ENCODE measurements at places on chromosomes 5 and 9.

DNA sequence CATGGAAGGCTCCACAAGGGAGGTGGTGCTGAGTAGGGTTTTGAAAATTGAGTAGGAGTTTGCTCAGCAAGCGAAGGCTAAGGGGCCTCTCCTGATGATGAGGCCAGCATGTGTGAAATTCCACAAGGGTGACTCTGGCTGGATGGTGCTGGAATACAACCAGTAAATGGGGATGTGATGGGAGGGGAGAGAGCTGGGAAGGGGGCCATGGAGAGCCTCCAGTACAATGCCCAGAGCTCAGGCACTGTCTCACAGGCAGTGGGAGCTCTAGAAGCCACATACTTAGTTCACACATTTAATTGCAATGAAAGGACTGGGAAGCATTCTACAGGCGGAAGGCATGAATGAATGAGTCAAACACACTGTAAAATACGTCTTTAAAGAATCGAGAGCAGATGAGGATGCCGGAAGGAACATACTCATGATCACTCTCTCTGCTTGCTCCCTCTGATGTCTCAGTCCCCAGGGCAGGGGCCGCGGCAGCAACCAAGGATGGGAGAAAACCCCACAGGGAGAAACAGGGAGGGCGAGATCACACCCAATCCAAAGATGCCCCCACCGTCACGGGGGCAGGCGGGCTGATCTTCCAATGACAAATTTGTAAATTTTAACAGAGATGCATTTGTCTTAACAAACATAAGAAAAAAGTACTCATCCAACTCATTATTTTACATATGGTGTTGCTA lies 261.0 kb downstream of the NSG2 start:
- no peak for DNase-seq

GRCh38 chr9:90803860-90804593 lies 2.4 kb downstream of the SYK start:
- no peak for DNase-seq

DNA sequence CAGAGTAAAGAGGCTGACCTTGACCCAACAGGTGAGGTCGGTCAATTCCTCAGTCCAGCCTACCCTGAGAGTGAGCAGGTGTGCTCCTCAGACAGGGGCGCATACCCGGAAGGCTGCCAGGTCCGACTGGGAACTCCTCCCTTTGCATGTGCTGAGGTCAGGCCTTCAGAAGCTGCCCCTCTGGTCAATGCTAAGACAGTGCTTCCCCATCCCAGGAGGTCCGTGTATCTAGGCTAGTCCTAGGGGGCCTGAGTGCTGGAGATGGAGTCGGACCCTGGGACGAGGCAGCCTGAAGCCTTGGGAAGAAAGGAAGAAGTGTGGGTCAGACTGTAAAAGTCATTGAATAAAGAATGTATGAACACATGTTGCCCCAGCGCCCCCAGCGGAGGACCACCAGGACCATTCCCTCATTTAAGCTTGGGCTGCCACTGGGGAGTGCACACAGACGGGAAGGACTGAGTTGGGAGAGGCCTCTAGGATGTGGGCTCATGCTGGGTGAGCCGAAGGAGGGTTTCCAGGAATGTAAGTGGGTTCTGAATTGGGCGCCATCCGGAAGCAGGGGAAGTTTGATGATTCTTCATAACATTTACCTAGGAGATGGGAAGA lies 41.0 kb upstream of the GFPT2 start:
- DNase-seq = no peak

GRCh38 chr5:59065554-59065953 lies 482.7 kb downstream of the RAB3C start:
- no peak for DNase-seq

DNA sequence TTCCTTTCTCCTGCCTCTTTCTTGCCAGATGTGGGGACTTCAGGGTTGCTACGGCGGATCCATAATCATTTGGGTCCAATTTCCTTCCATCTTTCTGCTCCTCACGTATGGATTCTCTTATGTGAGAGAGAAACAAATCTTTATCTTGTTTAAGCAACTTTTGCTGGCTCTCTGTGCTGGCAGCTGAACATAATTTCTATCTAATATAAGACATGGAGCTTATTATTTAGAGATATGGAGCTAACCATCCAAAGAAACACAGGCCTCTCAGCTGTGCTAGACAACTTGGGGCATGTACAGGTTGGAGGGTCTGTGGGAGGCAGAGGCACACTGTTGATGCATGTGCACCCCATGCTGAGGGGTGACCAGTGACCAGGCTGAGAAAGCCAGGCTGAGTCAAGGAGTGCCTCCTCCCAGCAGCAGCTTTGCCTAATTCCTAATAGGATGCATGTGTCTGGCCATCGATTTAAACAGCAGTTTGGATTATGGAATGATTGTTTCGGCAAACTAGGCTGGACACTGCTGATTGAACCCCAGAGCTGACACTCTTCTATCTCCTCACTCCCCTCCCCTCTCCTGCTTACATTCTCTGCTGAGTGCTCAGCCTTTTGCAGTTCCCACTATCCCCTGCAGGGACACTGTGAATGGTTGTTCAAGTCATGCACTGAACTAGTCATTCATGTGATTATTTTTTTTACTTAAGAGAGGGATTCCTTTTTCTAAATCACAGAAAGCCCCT lies 195.8 kb downstream of the ERCC6L2 start:
- DNase-seq = no peak

GRCh38 chr9:86529496-86530275 lies 175.5 kb upstream of the TUT7 start:
- no peak for DNase-seq

DNA sequence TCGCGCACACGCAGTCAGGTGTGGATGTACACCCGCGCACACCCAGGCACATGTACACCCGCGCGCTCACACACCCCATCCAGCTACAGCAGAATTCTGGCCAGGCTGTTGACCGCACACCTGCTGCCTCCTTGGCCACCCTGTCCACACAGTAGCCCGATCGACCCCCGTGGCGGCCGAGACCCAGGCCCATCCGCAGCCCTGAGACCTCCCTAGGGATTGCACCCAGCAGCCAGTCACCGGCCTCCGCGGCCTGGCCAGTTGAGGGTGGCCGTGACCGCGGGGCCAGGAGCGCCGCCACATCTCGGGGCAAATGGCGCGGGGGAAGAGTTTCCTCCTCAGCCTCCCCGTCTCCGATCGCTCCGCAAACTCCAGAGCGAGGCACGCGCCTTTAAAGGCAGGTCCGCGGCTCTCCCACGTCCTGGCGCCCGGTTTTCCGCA lies 774 bp upstream of the ADAMTS16 start:
- no peak for DNase-seq

DNA sequence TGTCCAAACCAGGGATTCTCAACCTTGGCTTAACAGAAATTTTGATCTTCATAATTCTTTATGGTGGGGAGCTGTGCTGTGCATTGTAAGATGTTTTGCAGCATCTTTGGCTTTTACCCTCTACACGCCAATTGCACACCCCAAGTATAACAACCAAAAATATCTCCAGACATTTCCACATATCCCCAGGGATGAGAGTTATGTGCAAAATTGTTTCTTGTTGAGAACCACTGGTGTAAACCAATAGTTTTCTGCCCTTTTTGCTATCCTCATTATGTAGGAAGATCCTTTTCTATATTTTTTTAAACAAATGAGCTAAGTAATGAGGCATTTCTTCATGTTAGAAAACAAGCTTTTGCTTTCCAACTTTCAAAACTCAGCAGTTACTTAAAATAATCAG lies 189.9 kb downstream of the FBXL7 start:
- DNase-seq = no peak

GRCh38 chr9:20623748-20624124 lies 1.4 kb upstream of the MLLT3 start:
- DNase-seq = no peak

DNA sequence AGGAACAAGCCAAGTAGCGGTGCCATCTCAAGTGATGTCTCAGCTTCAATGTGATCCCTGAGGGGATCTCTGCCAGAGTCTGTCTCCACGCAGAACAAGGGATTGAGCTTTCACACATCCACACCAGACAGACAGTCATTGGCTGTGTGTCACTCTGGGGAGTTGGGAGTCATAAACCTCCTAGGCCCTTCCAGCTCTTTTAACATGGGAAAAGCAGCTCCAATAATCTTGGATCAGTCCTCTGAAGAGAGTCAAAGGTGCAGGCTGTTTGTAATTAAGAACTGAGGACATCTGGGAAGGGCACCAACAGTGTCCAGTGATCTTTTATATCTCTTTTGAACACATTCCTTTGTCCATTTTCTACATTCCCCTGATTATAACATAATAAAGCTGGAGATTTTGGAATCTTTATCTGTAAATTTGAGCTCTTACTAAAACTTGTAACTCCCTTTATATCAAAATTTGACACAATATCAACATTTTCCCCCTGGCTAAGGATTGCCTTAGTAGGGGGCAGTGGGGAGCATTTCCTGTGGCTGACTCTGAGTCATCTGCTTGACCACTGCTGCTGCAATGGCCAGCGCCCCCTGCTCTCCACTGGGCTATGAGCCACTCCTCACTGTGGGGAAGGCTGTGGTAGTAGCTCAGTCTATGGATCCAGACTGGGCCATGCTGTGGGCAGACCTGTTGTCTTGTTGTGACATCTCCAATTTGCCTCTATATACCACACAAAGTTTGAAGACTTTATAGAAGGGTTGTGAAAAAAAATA lies 284.4 kb downstream of the OSTF1 start:
- no peak for DNase-seq

- no peak for DNase-seq
These were observed 84.1 kb downstream of the MELK start for GRCh38 chr9:36656842-36657241.

DNA sequence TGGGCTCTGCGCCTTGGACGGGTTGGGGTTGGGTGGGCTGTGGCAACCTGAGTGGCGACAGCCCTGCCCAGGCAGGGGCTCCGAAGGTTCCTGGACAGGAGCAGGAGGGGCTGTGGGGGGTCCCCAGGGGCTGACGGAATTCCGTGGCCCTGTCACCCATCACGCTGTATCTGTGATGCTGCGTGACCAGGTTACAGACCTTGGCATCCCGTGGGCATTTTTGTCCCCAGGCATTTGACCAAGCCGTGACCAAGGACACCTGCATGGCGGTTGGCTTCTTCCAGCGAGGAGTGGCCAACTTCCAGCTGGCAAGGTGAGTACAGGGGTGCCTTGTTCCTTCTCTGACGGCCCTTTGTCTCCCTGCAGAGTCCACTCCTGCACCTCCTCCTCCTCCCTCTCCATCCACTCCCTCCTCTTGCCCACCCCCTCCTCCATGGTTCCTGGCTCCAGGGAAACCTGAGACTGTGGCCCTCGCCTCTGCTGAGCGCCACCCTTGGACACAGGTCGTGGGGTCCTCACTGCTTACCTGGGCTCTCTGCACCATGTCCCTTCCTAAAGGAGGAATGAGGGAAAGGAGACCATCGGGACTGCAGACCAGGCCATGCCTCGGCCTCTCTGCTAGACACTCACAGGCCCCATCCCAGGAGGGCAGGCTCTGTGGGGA lies 3.0 kb downstream of the NOXA1 start:
- DNase-seq = no peak

GRCh38 chr9:123527981-123528380 lies 172.0 kb downstream of the CRB2 start:
- DNase-seq = no peak

- no peak for DNase-seq
These were observed 213.2 kb downstream of the TMC1 start for GRCh38 chr9:72734631-72735030.

- DNase-seq = no peak
These were observed 189.3 kb upstream of the MAST4 start for GRCh38 chr5:66406761-66407336.

- no peak for DNase-seq
These were observed 4.0 kb downstream of the TRAF1 start for GRCh38 chr9:120922404-120923195.

DNA sequence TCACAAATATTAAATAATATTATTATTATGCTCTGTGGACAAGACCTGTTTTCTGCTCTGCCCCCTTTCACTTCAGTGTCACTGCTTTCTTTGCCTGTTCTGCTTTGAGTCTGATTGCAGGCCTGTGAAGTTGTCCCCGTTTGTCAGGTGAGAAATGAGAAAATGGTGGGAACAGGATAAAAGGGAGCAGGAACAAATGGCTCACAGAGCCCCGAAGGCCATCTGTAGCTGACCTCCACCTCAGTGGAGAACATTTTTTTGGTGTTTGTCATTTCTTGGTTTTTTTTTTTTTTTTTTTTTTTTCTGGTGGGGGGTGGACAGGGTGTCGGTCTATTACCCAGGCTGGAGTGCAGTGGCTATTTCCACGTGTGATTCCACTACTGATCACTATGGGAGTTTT lies 13.2 kb upstream of the S100Z start:
- no peak for DNase-seq

GRCh38 chr5:32095261-32095671 lies 78.9 kb downstream of the GOLPH3 start:
- DNase-seq = no peak

DNA sequence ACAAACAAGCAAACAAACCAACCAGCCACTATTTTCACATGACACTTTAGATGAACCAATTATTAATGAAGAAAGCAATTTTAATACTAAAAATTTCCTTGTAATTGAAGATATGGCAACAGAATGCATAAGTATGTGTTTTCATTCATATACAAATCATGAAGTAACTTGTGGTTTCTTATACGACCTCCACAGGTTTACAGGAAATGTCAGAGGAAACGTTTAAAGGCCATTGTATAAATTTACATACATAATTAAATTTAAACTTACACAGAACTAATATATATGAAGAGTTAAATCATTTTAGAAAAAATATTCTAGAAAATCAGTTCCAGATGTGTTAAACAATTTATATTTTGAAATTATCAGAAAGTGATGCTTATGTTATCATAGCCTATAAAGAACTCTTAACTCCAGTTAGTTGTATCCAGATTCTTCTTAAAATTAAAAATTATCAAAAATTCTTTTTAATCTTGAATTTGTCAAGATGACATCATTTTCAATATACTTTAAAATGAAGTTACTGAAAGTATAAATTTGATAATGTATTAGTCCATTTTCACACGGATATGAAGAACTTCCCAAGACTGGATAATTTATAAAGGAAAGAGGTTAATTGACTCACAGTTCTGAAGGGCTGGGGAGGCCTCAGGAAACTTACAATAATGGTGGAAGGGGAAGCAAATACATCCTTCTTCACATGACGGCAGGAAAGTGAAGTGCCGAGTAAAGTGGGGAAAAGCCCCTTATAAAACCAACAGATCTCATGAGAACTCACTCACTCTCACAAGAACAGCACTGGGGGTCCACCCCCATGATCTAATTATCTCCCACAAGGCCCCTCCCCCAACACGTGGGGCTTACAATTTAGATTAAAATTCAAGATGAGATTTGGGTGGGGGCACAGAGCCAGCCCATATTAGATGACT lies 192.0 kb downstream of the PIK3R1 start:
- DNase-seq = no peak

GRCh38 chr9:29625292-29625731 lies 2052.0 kb upstream of the C9orf72 start:
- DNase-seq = no peak

GRCh38 chr5:181045316-181045715 lies 5.2 kb downstream of the BTNL9 start:
- no peak for DNase-seq

- DNase-seq = no peak
These were observed 198.5 kb upstream of the FBN2 start for GRCh38 chr5:128736553-128736952.

DNA sequence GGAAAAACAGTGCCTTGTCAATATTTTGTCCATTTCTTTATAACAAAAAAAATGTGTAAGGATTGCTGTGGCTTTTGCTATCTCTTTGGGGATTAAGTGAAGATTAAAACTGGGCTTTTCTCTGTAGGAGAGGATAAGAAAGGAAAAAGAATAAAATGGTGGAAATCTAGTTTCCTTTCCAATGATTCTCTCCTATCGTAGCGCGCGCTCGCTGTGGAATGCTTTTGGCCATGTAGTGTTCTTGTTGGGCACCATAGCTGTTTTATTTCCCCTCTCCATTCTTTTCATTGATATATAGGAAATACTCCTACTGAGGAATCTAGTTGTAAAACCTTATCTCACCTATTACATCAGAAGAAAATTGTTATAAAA lies 1.5 kb downstream of the STXBP1 start:
- no peak for DNase-seq

All from NCI-H1417 (cell line).